ENCODE measurements at places on chromosomes 7 and 10.
A peak's percentile ranks its signal among the peaks of the same experiment; 100 is the strongest.

GRCh38 chr10:72013202-72013945 is 49.2 kb downstream of the CHST3 start:
- peak; percentile 34 for DNase-seq

GRCh38 chr7:281637-282036 is 8.3 kb upstream of the FOXL3 start:
- DNase-seq, result no peak

DNA sequence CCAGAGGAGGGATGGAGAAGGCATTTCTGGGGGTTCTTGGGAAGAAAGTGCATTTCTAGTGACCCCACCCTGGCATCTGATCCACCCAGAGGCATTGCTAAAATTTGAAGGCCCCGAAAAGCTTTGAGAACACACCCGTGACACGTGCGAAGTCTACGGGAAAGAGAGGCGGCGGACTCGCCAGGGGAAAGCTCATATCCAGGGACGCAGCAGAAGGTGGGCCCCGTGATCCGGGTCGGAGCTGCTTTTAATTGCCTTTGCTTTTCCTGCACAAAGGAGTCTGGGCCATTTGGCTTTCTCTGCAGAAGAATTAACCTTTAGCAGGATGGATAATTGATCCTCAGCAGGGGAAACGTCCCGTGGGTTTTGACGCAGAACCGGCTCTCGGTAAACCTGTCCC is 50.3 kb downstream of the CARD11 start:
- no peak for DNase-seq

- DNase-seq, result no peak
Measured at GRCh38 chr10:70978816-70979480, 90.6 kb upstream of the PCBD1 start.

DNA sequence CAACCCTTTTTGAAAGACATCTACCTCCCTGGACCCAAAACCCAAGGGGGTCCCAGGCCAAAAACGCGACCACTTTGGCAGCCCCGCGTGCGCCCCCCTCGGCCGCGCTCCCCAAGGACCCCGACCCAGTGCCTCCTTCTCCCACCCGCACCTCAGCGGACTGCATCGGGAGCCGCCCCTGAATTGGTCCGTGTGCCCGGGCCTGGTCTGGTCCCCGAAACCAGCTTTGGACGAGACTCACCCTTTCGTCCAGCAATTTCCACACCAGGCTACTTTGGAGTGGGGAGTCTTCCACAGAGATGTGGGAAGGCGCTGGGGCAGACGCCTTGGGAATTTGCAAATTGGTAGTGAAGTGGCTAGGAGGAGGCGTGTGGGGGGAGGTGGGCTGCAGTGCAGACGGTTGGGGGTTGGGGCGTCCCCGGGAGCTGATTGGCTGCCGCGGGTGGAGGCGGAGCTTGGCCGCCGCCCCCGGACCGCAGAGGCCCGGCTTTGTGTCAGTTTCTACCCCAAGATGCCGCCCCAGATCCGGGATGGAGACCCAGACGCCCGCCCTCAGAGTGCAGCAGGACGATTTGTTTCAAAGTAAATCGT is 16.9 kb downstream of the TCAF1 start:
- peak; percentile 87 for DNase-seq

GRCh38 chr7:37642028-37642540 is 41.5 kb upstream of the GPR141 start:
- DNase-seq, result no peak

- no peak for DNase-seq
Measured at GRCh38 chr7:158272509-158273137, 315.0 kb downstream of the PTPRN2 start.

GRCh38 chr7:95330961-95331337 is 6.6 kb upstream of the PON1 start:
- no peak for DNase-seq

GRCh38 chr7:2566890-2567678 is 8.3 kb downstream of the IQCE start:
- DNase-seq, result peak; percentile 28

DNA sequence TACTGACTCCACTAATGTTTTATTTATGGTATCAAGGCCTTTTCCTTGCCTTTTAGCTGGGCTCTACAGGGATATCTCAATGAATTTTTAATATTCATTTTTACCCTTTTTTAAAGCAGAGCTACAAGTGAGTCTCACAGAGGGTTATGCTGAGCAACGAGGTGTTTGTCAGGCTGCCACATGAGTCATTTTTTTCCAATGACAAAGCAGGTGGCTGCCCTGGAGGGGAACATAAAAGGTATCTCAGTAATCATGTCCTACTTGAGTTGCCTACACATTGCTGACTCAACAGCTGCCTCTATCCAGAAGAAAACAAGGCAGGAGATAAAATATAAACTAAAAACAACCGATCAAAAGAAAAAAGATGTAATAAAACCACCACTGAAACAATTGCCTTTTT is 1004.9 kb upstream of the POT1 start:
- no peak for DNase-seq

- DNase-seq, result no peak
Measured at GRCh38 chr10:98314532-98315284, 46.7 kb upstream of the LOXL4 start.

DNA sequence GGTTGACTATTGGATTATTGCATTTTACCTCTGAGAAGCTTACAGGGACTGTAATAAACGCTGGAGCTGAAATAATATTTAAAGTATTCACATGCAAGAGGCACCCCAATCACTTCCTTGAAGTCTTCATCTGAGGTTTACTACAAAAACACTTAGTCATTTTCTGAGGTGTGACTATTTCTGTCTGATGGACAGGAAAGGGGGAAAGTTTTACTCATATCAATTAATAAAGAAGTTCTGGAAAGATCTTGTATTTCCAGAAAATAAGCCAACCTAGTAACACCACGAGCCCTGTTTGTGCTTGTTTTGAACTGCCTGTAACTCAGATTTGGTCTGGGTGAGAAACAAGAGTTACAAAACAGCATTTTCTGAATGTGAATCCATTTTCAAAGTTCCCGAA is 63.9 kb upstream of the PRKCQ start:
- DNase-seq, result no peak

DNA sequence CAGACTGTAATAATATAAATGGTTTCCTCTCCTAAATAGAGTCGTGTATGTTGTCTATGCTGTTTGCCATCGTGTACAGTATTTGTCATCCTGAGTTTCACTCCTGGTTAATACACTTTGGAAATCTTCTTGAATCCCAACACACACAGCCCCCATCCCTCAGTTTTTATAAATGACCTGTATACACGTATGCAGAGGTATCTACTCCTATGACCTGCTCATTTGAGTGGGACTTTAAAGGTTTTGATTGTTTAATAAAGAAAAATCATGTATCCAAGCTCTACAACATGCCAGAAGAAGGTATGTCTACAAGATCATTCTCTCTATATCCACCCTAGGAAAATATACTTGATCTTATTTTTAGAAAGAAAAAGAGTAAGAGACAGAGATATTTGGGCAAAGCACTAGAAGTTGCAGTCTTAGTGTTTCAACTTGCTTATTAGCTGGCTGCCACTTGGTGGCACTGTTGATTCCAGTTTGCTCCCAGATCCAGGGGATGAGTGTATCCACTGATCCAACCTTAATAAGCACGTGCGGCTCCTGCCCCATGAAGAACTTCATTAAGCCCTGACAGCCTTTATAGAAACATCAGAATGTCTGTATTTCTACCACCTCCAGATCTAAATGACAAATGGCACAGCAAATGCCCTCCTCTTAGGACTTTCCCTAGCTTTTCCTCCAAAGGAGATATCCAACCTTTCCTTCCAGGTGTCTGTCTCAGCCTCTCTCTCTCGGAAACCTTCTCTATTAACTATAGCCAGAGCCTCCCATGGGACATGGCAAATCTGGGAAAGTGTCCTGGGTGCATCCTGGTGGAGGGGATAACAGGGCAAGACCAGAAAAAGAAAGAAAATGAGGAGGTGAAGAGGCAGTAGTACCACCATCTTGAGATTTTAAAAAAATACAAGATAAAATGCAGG is 181.6 kb upstream of the NEBL start:
- peak; percentile 31 for DNase-seq

DNA sequence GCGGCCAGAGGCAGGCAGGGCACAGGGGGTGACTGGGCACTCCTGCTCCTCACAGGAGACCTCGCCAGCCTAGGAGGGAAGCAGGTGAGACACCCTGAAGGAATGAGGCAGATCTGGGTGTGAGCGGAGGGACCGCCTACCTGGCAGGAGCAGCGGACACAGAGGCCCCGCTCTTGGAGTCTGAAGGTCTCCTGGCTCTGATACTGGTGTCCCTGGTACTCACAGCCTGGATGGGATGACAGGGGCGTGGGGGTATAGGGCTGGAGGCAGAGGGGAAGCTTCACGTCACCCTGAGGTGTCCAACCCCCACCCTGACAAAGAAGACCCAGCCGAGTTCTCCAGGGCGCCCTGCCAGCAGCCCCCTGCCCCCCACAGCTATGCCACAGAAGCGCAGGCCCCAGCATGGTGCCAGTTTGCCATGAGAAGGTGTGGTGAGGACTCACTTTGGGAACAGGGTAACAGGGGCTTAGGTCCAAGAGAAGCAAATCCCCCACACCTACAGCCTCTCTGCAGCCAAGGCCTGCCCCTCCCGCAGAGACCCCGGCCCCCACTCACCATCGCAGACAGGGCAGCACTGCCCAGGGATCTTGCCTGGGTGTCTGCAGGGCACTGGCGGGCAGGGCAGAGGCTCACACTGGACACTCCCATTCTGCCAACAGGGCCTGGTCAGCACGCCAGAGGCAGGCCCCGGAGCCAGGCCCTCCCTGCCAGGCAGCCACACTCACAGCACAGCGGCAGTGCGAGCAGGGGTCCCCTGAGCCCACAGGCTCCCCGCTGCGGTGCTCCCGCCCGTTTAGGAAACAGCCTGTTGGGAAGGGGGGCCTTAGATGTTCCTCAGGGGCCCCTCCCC is 17.0 kb downstream of the KCP start:
- DNase-seq, result no peak

DNA sequence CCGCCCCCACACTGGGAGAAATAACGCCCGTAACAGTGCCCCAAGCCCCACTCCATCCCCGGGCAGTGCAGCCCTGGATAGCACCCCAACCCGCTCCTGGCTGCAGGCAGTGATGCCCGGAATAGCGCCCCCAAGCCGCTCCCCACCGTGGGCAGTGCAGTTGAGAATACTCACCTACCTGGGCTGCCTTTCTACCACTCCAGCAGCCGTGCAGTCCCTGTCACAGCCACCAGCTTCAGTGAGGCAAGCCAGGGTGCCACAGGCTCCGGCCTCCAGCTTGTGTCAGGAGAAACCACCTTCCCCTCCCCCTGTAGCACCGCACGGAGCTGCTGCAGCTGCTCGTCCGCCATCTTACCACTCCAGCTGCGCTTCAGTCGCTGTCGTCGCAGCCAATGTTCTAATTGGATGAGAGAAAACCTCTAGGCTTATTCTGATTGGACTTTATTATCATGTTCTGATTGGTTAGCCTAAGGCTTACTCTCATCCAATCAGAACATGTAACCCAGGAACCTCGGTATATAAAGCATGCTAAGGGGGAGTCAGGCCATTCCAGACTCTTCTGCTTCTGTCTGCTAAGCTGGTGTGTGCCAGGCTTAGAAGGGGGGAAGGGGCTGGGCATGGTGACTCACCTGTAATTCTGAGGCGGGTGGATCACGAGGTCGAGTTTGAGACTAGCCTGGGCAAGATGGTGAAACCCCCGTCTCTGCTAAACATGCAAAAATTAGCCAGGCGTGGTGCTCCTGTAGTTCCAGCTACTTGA is 53.2 kb upstream of the ZNF33B start:
- DNase-seq, result no peak

DNA sequence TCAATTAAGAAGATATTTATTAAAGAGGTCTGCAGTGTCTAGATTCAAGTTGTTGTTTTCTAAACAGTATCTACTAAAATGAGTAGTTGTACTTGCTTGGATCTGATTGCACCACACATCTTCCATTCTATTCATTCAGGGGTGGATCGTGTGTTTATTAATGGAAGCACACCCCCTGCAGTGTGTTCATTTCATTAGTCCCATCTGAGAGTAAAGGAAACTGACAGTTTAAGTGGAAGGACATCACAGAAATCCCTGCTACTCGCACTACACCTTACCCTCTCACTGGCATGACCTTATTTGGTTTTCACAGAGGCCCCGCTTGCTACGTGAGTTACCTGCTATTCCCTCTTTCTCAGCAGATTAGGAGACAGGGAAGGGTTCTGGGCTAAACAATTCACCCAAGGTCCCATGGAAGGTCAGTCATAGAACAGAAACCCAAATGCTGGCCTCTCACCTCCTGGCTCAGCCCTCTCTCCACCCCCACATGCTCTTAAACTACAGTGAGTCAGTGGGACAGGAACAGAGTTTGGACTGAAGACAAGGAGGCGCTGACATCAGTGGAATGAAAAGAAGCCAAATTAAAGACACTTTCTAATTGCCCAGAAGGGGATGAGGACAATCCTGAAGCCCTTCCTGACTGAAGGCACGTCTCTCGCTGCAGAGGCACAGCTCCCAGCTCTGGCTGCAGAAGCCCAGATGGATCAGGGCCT is 369.2 kb upstream of the NRP1 start:
- DNase-seq, result no peak

DNA sequence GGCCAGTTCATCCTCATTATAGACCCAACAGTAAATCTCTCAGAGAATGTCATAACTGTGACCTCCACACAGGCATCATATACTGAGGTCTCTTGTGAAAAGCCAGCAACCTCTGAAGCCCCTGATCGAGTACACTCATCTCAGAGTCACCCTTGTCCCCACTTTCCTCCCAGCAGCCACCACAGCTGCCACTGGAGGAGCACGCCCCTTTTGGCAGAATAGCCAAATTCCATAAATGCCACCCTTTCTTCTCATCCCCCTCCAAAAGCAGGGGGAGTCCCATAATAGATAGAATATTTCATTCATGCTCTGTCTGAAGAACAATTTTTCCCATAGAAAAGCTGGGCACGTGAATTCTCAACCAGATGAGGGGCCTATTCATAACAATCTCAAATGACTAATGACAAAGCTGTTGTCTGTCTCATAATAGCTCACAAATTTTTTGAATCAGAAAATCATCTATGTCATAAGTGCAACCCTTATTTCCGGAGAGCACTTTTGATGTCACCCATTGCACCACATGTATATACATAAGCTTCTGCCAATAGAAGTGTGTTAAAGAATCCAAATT is 47.4 kb downstream of the SGMS1 start:
- peak; percentile 72 for DNase-seq

GRCh38 chr10:98353170-98353569 is 61.8 kb downstream of the PYROXD2 start:
- no peak for DNase-seq

Data from anterior cingulate cortex (tissue), 58 donors.